ENCODE measurements at places on chromosomes 13 and 19. TPM values are rescaled to one million over a fixed set of nuclear protein-coding genes. Genes with fewer than 3 reads are reported as not detected.

APOC1 gene
- not detected for total RNA-seq

ZNF560 gene
- 0.90 TPM for total RNA-seq

KLK4 gene
- total RNA-seq = not detected

ZNF546 gene
- 5.8 TPM for total RNA-seq

CYP2A7 gene
- total RNA-seq = not detected

TSSK6 gene
- 0.56 TPM for total RNA-seq

GARIN5A gene
- not detected for total RNA-seq

SELENOV gene
- not detected for total RNA-seq

NXNL1 gene
- total RNA-seq = not detected

ADAMTSL5 gene
- 0.90 TPM for total RNA-seq

FAM83E gene
- total RNA-seq = 0.56 TPM

KLHL1 gene
- total RNA-seq = not detected
